ENCODE measurements at places on chromosomes 16 and 17.

- no peak for DNase-seq
Observed at GRCh38 chr17:77049440-77049839, 91.3 kb upstream of the SEC14L1 start.

DNA sequence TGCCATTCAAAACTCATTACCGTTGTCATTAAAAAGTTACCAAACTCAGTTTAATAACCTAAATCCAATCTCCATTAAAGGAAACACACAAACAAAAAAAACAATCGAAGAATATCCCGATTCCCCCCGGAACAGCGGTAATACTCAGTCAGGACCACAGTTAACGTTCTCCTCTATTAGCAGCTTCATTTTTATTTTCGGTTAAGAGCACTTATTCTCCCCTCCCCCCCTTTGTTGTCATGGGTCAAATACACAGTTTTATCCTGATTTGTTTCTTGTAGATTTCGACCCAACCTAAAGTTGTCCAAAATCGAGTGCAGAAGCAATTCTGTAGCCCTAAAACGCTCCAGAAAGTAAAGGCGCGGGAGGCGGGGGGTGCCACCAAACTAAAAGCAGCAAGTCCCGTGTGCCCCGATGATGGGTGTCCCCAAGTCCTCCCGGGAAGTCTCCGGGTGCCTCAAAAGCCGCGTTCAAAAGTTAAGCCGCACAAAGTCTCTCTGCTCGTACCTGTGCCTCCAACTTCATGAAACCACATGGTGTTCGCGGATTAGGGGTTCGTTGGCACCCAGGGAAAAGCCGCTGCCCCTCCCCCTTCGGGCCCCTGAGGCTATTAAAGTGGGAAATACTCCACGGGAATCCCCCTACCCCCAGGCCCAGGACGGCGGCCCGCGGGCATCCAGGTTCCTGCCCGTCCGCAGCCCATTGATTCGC lies 996 bp downstream of the SUMO2 start:
- peak; percentile 76 for DNase-seq

DNA sequence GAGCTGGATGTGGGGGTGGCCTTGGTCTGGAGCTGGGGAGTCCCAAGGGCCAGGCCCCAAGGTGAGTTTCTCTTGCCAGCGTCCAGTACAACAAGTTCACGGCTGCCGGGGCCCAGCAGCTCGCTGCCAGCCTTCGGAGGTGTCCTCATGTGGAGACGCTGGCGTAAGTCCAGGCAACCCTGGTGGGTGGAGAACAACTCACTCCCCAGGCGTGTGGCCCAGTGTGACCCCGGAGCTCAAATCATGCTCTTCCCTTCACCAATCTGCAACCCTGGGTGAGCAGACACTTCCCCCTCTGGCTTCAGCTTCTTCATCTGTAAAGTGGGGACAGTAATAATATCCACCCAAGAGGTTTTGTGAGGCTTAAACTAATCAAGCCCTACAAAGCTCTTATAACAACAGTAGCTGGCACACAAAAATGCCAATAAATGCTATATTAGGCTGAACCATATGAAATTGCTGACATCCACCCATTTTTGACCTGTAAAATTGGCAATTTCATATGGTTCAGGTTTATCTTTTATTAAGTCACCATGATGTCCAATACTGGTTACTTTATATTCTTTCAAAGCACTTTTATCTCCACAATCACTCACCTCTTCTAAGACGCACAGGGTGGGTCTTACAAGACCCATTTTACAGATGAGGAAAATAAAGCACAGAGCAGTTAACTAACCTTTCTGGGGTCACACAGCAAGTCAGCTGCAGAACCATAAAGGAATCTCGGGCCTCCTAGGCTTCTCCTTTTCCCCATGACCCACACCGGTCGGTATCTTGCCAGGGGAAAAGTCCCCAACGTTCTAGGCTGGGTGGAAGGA lies 19.7 kb downstream of the DEXI start:
- no peak for DNase-seq

DNA sequence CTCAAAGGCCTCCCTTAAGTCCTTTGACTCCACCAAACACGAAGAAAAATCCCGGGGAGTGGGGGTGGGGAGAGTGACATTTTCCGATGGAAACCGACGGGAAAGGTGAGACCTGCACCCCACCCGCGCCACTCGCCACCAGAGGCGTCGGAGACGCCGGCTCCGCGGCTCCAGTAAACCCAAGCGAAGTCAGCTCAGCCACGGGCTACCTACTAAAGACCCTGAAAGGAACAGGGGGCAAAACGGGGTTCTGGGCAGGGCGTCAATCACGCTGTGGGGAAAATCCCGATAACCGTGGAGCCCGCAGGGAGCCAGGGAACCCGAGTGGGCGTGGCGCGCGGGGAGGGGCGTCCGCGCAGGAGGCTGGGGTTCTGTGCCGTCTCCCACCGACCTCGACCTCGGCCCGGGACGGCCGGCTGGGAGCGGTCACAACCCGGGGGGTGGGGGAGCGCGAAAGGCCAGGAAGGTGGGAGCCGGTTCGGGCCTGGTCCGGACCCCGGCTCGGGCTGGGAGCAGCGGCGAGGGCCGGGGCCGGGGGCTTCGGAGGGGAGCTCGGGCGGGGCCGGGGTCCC lies 565 bp downstream of the WDR45B start:
- DNase-seq, result peak; percentile 64

GRCh38 chr17:43875476-43876147 lies 28.6 kb downstream of the CD300LG start:
- no peak for DNase-seq

- DNase-seq, result no peak
Observed at GRCh38 chr16:49767414-49767813, 88.5 kb downstream of the ZNF423 start.

GRCh38 chr16:54145881-54146280 lies 140.7 kb downstream of the IRX3 start:
- no peak for DNase-seq

DNA sequence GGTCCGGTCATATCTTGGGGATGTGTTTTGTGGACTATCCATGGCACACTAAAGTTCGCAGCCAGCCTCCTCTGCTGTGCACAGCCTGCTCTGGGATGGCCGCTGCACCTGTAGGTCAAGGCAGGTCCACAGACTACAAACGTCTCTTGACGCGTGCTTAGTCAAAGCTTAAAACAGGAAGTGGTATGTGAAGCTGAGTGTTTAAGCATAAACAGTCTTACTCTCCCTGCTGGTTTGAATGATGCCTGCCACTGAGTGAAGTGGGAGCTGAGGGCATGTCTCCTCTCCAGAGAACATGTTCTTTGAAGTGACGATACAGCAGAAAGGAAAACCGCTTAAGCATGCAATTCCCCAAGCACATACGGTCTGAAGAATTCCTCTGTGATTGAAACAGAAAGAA lies 365.6 kb downstream of the SLC39A11 start:
- peak; percentile 86 for DNase-seq

- DNase-seq, result no peak
Observed at GRCh38 chr17:37116671-37117185, 168.0 kb downstream of the AATF start.

- DNase-seq, result no peak
Observed at GRCh38 chr16:53805752-53806151, 101.8 kb downstream of the FTO start.

DNA sequence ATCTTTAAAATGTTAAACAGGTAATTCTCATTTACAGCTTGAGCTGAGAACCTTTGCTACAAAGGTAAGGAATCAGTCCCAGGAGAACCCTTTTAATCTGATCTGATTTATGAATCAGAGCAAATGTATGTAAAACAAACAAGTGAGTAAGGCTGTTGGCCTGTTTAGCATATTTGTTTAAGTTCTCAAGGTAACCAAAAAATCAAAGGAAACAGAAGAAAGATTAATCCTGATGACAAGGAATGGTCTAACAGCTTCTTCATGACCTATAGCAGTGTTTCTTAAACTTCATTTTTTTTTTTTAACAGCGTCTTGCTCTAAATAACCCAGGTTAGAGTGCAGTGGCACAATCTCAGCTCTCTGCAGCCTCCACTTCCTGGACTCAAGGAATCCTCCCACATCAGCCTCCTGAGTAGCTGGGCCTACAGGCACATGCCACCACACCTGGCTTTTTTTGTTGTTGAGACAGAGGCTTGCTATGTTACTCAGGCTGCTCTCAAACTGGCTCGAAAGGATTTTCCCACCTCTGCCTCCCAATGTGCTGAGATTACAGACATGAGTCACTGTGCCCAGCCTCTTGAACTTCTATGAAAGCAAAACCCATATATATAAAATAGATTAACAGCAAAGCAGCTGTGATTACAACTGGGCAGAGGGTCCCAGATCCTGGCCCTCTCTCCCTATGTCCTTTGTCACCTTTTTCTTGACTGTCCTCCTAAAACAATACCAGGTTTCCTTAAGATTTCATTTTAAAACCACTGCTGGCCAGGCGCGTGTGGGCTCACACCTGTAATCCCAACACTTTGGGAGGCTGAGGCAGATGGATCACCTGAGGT lies 5.1 kb upstream of the JPT1 start:
- DNase-seq, result no peak

DNA sequence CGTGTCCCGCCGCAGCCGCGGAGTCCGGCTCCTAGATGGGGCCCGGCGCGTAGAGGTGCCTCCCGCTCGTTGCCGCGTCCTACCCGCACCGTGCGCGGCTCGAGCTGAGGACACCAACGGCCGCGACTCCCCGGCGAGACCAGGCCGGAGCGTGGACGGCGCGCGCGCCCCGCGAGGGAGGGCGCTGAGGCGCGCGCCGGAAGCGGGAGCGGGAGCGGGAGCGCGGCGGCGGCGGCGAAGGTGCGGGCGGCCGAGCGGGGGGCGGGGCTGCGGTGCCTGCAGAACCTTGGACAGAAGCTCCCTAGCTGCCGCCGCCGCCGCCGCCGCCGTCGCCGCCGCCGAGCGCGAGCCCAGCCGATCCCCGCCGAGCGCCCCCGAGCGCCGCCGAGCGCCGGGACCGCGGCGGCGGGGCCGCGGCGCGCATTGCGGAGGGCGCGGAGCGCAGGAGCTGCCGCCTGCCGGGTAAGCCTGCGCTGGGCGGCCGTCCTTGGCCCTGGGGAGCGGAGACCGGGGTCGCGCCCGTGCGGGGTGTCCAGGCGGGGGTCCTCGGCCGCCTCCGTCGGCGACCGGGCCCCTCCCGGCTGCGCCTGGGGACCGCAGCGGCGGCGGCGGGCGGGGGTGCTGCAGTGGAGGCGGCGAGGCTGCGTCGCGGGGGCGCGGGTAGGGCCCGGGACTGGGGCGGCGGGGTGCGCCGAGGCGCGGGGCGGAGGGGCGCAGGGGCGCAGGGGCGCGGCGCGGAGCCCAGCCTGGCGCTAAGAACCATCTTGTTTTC lies at the start of gene CDK5R1:
Gene CDK5R1, plus strand, starts transcription at position 293 of the 772 bp plus-strand sequence. CDS start 628 bp downstream, outside the sequence.
- DNase-seq, result peak; percentile 80

GRCh38 chr17:50181591-50182560 lies 16.1 kb downstream of the SGCA start:
- DNase-seq, result no peak

- no peak for DNase-seq
Observed at GRCh38 chr16:26441178-26441577, 625.5 kb upstream of the C16orf82 start.

DNA sequence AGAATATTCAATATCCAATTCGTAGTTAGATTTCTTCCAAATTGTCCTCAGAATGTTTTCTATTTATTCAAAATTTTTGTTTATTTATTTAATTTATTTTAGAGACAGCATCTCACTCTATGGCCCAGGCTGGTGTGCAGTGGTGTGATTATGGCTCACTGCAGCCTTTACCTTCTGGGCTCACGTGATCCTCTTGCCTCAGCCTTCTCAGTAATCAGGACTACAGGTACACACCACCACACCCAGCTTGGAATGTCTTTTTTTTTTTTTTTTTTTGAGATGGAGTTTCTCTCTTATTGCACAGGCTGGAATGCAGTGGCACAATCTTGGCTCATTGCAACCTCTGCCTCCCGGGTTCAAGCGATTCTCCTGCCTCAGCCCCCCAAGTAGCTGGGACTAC lies 3.5 kb upstream of the DRG2 start:
- peak; percentile 11 for DNase-seq

DNA sequence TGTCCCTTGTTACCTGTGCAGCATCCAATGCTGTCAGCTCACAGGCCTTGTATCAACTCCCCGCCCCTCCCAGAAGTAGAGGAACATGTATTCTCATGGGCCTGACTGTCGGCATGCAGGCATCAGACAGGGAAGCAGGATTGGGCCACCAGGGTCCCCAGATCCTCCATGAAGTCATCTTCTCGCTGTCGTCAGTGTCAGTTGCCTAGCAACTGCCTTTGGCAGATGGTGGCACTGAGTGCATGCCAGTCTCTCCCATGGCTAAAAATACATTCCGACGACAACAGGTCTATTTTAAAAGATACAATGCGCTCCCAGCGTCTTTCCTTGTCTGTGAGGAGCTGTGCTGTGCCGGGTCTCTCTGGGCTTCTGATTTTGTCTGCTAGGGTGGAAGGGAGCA lies 36.8 kb upstream of the CES5A start:
- no peak for DNase-seq

DNA sequence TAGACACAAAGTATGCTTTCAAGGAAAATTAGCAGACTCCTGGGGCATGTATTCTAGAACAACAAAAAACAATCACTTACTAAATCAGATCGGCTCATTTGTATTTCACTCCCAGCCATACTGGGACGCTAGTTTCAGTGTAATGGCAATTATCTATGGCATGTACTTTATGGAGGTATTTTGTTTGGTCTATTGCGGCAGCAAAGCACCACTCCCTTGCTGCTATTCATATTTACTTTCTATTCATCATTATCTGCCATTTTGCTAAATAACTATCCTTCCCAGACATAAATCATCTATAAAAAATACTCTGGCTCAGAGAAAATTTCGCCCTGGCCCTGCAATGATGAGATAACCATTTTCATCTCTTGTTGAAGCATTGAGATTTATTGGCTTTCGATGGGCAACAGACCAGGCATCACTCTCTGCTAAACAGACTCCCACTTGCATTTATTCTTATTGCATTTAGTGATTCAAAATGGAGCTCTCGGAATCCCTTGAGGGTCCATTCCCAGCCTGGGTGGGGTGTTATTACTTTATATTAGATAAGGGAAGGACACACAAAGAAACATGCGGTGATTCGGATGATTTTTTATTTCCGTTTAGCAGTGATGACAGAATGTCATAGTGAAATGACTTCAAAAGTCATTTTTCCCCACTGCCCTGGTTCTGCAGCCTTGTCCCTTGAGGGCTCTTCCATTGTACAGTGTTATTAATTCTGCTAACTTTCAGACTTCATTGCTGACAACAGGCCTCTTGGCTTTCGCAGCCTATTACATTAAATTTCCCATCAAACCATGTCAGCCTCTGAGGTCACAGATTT lies 225.8 kb downstream of the IRX3 start:
- no peak for DNase-seq

- no peak for DNase-seq
Observed at GRCh38 chr17:53039981-53040380, 782.7 kb upstream of the KIF2B start.

DNA sequence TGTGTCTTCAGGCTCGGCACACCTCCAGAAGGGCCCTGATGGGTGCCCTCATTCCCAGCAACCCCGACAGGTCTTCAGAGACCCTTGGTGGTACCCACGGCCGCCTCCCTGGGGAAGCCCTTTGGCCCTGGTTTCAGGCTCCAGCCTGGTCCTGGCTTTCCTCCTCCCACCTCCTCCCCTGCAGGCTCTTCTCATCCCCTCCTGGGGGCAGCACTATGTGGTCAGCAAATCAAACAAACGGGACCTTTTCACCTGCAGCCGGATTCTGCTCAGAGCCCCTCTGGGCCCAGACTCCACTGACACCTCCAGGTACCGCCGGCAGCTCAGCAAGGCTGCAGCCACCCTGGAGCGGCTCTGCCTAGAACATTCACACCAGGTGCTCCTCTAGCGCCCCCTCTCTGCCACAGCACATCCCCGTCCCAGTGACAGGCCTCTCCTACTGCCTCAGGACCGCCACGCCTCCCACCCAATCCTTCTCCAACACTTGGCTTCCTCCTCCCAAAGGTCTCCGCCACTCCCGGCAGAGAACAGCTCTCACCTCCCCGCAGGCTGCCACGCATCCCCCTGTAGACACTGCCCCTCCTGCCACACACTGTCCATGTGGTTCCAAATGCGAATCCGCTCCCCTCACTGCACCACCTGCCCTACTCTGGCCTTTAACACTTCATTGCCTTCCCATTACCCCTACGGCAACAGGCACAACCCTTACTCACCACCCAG lies 12.0 kb downstream of the CORO7 start:
- DNase-seq, result peak; percentile 90

Measured in Karpas-422 (cell line).